Activated naive CD4-positive, alpha-beta T cell treated with anti-CD3 and anti-CD28 coated beads for 36 hours (primary cell): ENCODE measurements at places on chromosomes 6 and 20. TPM values are rescaled to one million over a fixed set of nuclear protein-coding genes. Genes with fewer than 3 reads are reported as not detected.

The ZC2HC1B gene
- not detected for total RNA-seq

The VARS2 gene
- total RNA-seq = 82.8 TPM

The GABRR1 gene
- not detected for total RNA-seq

The C20orf204 gene
- total RNA-seq = 1.7 TPM

The ADGRF1 gene
- not detected for total RNA-seq

The SNAP25 gene
- not detected for total RNA-seq

The SPDEF gene
- total RNA-seq = 0.35 TPM

The SSTR4 gene
- not detected for total RNA-seq

The EPPIN gene
- total RNA-seq = not detected
